Fibroblast of mammary gland (primary cell): ENCODE measurements at places on chromosomes 3 and 15.

- DNase-seq: no peak
Measured at GRCh38 chr3:143450632-143451031, 331.1 kb downstream of the CHST2 start.

DNA sequence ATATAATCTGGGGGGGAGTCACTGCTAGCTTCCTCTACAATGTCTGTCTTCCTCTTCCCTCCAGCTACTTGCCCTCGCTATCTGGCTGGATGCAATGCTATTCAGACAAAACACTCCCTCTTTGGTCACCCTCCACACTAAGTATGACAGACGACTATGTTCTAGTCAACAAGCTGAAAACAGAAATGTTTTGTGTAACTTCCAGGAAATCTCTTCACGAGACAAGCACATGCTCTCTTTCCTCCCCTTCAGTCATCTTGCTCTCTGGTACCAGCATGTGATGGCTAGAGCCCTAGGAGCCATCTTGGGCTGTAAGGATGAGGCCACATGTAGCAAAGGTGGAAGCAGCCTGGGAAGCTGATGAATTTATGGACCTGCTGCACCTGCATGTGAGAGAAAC lies 151.3 kb downstream of the ARRDC4 start:
- DNase-seq: no peak

DNA sequence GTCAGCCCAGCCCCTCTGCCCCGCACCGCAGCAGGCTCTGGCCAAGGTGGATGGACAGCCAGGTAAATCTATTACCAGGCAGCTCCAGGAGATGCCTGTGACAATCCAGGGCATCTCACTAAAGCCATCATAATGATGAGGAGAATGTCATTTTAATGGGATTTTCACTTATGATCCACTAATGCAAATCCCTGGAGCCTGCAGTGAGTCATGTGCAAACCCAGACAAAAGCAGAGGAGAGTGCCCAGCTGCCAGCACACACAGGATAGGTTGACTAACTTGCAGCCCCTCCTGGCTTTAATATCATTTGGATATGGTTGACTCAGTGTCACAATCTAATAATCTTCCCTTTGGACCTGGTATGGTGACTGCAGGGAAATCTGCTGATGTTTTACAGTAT lies 206.9 kb upstream of the TRIM42 start:
- peak; percentile 70 for DNase-seq

GRCh38 chr3:196412704-196413103 lies 19.5 kb downstream of the UBXN7 start:
- DNase-seq: no peak

DNA sequence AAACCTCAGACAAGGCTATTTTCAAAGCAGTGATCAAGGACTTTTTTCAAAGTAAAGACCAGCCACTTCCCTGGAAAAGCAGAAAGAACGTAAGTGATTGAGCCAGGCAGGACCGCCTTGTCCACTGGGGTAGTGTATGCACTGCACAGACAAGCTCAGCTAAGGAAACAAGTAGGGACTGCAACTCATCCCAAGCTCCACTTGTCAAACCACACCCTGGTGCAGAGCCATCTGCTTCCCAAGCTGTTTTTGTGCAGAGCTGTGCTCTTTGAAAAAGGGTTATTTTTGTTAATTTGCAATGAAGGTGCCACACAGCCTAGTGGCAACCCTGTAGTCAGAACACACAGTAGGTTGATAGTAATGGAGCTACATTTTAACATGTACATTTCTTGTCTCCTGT lies 193.3 kb downstream of the ADAMTS9 start:
- DNase-seq: no peak

GRCh38 chr3:188453431-188454384 lies 299.8 kb downstream of the LPP start:
- no peak for DNase-seq

- no peak for DNase-seq
Measured at GRCh38 chr3:128803307-128803706, 76.1 kb upstream of the ACAD9 start.

- no peak for DNase-seq
Measured at GRCh38 chr3:139715166-139715565, 37.4 kb upstream of the NMNAT3 start.

DNA sequence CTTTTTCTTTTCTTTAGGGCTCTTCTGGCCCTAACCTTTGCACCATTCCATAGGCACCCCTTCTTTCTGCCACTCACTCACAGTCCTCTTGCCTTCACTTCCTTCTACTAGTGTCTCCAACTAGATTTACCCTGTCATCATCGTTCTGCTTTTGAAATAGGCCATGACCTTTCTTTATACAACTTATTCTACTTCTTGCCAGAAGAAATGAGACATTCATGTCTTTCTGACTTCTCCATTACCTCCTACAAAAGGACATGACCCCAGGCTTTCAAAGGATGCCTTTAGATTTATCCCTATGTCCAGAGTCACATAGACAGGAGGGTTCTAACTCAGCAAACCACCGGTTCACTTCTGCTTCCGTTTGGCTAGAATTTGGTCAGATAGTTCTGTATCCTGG lies 336.4 kb upstream of the LRRFIP2 start:
- DNase-seq: peak; percentile 5

GRCh38 chr3:128277378-128278069 lies 124.2 kb downstream of the EEFSEC start:
- DNase-seq: no peak

DNA sequence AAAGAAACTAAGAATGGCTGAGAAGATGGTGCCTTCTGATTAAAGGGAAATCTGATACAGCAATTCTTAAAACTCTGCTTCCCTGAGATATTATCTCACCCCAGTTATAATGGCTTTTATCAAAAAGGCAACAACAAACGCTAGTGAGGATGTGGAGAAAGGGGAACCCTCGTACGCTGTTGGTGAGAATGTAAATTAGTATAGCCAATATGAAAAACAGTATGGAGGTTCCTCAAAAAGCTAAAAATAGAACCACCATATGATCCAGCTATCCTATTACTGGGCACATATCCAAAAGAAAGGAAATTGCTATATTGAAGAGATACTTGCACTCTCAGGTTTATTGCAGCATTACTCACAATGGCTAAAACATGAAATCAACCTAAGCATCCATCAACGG lies 65.1 kb downstream of the GOLIM4 start:
- DNase-seq: peak; percentile 21

DNA sequence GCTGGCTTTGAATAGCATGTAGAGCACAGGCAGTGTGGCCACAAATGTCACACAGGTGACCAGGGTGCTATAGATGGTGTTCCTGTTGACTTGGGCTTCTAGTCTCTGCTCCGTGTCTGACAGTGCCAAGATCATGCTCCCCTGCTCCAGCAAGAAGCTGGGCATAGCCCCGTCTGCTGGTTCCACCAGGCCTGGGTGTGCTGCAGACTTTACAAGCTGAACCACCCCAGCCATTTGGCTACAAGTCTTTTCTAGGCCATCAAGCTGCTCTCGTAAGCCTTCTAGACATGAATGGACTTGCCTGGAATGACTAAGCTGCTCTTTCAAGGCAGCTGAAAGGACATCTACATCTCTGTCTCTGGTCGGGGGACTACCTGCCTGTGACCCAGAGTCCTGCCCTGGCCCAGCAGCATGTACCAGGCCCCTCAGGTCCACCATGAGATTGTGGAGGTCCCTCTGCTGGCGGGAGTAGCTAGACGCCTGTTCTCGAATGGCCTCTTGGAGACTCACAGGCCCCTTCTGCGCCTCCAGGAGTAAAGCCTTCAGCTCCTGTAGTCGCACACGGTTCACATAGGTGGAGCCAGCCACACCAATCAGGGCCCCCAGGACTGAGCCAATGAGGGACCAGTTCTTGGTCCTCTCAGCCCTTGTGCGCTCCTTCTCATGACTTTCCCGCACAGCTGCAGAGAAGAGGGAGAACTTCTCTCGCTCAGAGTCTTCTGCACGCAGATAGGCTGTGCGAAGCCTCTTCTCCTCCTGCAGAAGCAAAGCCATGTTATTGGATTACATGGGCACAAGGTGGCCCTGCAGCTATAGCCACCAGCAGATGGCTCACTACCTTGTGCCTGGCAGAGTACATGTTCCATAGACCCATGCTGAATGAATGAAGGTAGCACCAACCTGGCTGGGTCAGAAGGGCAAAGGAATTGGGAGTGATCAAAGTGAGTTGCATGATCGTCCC lies 2.8 kb upstream of the PLXNB1 start:
- no peak for DNase-seq

GRCh38 chr15:40217166-40217824 lies 21.6 kb upstream of the PAK6 start:
- peak; percentile 65 for DNase-seq

DNA sequence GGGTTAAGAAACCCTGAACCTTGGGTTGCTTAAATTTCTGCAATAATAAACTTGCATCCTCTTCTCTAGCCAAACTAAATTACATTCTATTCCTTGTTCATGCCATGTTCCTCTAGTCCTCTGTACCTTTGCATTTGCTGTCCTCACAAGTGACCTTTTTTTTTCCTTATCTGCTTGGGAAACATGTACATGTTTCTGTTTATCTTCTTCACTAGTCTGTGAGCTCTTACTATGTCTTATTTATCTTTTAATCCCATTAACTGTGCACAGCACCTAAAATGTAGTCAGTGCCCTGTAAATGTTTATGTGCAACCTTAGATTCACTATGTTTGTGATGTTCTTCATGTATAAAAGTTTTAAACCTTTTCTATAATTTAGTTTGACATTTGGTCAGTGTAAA lies 61.9 kb downstream of the REC114 start:
- no peak for DNase-seq

DNA sequence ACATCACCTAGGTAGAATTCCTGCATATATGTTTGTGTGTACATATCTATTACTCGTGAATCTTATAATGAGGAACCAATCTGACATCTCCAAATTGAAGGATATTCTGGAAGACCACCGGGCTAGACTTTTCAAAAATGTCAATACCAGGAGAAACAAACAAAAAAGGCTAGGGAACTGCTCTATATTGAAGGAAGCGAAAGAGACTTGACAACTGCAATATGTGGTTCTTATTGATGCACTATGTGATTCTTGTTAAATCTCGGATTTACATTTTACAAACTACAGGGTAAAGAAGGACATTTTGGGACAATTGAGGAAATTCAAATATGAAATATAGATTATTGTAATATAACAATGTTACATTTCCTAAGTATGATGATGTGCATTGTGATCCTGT lies 137.5 kb upstream of the CCDC54 start:
- no peak for DNase-seq

- DNase-seq: peak; percentile 48
Measured at GRCh38 chr3:58366699-58367098, 34.0 kb downstream of the PXK start.

- DNase-seq: peak; percentile 59
Measured at GRCh38 chr15:94164202-94164807, 67.1 kb upstream of the MCTP2 start.

- DNase-seq: no peak
Measured at GRCh38 chr3:140762746-140763145, 84.9 kb downstream of the TRIM42 start.

GRCh38 chr3:127459891-127460290 lies 130.6 kb downstream of the TPRA1 start:
- no peak for DNase-seq

DNA sequence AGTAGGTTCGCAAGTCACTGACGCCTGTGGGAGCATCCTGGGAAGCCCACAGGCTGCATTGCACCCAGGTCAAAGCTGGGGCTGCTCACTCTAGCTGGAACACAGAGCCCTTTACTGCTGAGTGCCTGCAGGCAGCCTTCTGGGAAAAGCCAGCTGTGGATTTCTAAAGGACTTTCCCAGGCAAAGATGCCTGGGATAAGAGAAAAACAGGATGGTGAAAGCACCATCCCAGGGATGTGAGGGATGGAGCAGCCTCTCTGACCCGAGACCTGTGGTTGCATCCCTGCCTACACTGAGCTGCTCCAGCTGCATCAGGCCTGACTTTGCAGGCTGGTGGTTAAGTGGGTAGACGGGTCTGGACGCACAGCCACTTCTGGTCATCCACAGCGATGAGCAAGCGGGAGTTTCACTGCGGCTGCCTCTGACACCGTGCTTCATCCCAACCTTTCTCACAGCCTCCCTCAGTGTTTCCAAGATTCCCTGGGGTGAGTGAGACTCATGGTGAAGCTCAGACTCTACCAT lies 52.5 kb upstream of the AMOTL2 start:
- peak; percentile 96 for DNase-seq

- peak; percentile 75 for DNase-seq
Measured at GRCh38 chr3:45666757-45667431, 22.3 kb upstream of the SACM1L start.

- DNase-seq: peak; percentile 76
Measured at GRCh38 chr3:122940628-122941086, 86.9 kb downstream of the SEMA5B start.

DNA sequence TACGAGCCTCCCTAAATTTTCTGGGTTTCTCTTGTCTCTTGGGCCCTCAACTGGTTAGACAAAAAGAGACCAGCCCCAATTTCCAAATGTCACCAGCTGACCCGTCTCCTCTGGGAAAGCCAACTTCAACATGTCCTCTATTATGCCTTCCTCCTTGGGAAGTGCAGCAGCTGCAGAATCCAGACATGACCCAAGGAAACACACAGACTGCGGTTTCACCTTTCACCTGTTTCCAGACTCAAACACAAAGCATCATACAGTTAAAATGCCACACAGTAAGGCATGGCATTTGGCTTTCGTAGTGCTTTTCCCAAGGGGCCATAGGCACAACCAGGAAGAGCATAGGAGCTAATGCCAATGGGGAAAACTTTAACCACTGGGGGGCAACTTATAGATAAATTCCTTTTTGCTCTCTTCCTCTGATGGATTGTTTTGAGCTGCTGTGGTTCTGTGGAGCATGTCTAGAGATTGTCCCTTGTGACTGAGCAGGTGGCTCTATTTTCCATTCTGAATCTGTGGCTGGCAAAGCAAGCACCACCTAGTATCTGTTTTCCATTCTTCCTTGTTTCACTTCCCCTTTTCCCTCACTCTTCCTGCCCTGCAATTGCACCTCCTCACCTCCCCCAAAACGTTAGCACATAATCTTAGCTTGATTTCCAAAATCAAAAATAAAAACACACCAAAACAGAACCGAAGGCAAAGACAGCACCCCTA lies 49.3 kb downstream of the HHLA2 start:
- DNase-seq: peak; percentile 4

- DNase-seq: no peak
Measured at GRCh38 chr3:4756855-4757574, 222.2 kb upstream of the BHLHE40 start.

- DNase-seq: peak; percentile 96
Measured at GRCh38 chr3:16476636-16477035, 36.9 kb downstream of the RFTN1 start.

DNA sequence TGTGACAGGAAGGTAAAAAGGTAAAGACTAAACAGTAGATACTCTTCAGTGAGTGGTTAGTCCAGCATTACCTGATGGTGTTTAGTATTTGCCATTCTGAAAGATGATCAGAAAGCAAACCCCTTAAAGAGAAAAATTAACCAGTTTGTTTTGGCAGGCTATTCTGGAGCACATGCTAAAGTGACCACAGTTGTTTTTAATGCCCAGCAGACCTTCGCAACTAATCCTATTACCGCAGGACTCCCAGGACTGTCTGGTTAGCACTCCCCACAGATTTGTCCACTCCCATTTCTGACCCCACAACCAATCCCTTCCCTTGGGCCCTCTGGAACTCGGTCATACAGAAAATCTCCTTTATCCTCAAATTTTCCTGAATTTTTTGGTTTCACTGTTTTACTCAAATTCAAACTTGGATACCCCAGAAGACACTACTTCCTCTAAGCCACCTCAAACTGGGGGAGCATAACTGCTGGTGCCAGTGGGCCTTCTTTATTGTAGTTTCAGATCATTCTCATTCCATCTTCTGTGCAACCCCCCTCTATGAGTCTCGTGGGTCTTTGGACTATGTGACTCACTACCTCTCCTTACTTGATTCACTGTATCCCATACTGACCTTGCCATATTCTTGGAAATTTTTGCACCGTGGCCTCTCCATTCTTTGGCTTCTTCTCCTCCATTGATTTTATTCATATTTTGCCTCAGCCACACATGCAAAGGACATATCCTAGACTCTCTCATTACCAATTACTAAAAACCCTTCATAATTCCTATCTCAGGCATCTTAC lies 104.4 kb downstream of the RBMS3 start:
- peak; percentile 72 for DNase-seq
